ENCODE measurements at places on chromosomes 11 and 22. TPM values are rescaled to one million over a fixed set of nuclear protein-coding genes. Genes with fewer than 3 reads are reported as not detected.

DNA sequence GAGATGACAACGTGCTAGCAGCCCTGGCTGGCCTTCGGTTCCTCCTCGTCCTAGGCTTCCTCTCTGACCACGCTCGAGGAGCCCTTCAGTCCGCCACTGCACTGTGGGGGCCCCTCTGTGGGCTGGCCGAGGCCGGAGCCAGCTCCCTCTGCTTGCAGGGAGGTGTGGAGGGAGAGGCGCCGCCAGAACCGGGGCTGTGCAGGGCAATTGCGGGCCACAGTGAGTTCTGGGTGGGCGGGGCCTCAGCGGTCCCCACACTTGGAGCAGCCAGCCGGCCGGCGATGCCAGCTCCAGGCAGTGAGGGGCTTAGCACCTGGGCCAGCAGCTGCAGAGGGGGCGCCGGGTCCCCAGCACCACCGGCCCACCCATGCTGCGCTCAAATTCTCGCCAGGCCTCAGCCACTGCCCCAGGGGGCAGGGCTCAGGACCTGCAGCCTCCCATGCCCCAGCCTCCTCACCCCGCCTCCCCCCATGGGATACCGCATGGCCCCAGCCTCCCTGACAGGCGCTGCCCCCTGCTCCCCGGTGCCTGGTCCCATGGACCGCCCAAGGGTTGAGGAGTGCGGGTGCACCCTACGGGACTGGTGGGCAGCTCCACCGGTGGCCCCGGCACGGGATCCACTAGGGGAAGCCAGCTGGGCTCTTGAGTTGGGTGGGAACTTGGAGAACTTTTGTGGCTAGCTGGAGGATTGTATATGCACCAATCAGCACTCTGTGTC, 399.4 kb downstream of the LUZP2 start:
- DNase-seq: no peak

The OR51E2 gene
- total RNA-seq: 0.63 TPM

DNA sequence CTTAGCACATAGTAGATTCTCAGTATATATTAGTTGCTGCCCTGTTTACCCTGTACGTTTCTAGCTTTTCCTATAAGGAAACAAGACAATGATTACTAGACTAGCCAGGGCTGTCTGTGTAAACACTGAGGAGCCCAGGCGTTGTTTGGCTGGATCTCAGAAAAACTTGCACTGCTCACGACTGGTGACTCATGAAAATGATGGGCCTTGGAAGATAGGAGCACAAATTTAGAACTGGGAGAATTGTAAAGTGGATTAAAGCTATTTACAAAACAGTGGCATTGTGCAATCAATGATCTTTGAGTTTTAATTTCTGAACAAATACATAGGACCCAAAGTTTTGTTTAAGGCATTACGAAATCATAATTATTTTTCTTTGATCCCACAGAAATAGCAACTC, 276.9 kb downstream of the FAM76B start:
- DNase-seq: peak; percentile 65

DNA sequence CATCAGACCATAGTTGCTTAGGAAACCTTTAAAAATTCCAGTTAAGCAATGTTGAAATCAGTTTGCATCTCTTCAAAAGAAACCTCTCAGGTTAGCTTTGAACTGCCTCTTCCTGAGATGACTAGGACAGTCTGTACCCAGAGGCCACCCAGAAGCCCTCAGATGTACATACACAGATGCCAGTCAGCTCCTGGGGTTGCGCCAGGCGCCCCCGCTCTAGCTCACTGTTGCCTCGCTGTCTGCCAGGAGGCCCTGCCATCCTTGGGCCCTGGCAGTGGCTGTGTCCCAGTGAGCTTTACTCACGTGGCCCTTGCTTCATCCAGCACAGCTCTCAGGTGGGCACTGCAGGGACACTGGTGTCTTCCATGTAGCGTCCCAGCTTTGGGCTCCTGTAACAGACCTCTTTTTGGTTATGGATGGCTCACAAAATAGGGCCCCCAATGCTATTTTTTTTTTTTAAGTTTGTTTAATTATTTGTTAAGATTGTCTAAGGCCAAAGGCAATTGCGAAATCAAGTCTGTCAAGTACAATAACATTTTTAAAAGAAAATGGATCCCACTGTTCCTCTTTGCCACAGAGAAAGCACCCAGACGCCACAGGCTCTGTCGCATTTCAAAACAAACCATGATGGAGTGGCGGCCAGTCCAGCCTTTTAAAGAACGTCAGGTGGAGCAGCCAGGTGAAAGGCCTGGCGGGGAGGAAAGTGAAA, 73.4 kb downstream of the NCAPD3 start:
- no peak for DNase-seq

- no peak for DNase-seq
These were observed 60.3 kb upstream of the IGLL5 start for GRCh38 chr22:22827187-22827939.

- no peak for DNase-seq
These were observed 15.9 kb downstream of the MYBPC3 start for GRCh38 chr11:47336595-47336994.

- no peak for DNase-seq
These were observed 6.4 kb upstream of the ATG16L2 start for GRCh38 chr11:72807792-72808191.

The GTSE1 gene
- total RNA-seq: 1.3 TPM

GRCh38 chr22:23604939-23605712, 25.0 kb upstream of the IGLL1 start:
- no peak for DNase-seq

- no peak for DNase-seq
These were observed 95.6 kb downstream of the PHF21B start for GRCh38 chr22:44914026-44914721.
